ENCODE measurements at places on chromosomes 6 and 20.

DNA sequence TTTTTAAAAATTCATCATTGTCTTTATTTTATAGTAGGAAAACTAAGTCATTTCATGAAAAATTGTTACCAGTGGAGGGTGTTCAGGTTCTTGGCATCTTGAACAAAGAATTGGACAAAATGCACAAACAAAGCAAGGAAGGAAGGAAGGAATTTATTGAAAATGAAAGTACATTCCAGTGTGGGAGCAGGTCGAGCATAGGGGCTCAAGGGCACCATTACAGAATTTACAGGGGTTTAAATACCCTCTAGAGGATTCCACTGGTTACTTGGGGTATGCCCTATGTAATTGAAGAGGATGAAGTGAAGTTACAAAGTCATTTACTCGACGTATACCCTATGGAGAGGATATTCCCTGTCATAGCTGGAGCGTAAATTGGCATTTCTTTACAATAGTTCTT is 37.4 kb upstream of the HDAC2 start:
- no peak for DNase-seq

DNA sequence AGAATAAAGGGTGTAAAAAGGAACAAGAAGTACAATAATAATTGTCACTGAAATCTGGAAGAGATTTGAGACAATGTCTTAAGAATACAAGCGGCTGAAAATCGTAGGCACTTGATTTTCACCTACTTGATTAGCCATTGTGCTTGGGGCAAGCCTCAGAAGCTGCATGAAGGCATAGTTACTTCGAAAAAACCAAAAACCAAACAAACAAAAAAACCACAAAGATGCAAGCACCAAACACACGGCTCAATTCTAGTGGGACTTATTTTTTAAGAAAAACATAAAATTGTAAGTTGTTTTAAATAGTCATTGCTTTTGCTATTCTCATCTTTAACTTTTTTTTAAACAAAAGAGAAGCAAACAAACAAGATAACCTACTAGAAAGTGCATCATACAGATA is 235.6 kb downstream of the OGFRL1 start:
- no peak for DNase-seq

DNA sequence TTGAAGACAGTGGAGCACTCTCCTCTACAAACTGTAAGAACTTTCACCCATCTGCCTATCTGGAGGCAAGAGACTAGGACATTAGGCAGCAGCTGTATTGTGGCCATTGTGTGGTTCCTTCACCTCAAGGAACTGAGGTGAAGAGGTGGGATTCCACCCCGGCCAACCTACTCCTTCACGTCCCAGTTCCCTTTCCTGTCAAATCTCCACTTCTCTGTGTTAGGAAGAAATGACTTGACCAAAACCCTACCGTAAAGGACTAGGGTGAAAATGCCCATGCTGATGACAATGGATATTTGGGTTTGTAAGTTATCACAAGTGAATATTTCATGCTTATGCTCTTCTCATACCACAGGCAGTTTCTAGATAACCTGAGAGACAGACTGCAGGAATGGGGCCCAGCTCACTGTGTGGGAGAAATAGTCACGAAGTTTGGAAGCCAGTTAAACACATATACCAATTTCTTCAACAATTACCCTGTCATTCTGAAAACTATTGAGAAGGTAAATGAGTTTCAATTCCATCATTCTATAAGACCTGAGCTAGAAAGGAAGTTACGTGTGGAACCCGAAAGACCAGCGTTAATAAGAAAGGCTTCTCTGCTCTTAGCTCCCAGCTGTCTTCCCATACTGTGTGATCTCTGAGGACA is 86.6 kb downstream of the ECT2L start:
- DNase-seq: no peak

- DNase-seq: no peak
Observed at GRCh38 chr20:18815194-18815942, 1.8 kb downstream of the SCP2D1 start.

- DNase-seq: no peak
Observed at GRCh38 chr20:45409521-45410272, 1.6 kb downstream of the DBNDD2 start.

DNA sequence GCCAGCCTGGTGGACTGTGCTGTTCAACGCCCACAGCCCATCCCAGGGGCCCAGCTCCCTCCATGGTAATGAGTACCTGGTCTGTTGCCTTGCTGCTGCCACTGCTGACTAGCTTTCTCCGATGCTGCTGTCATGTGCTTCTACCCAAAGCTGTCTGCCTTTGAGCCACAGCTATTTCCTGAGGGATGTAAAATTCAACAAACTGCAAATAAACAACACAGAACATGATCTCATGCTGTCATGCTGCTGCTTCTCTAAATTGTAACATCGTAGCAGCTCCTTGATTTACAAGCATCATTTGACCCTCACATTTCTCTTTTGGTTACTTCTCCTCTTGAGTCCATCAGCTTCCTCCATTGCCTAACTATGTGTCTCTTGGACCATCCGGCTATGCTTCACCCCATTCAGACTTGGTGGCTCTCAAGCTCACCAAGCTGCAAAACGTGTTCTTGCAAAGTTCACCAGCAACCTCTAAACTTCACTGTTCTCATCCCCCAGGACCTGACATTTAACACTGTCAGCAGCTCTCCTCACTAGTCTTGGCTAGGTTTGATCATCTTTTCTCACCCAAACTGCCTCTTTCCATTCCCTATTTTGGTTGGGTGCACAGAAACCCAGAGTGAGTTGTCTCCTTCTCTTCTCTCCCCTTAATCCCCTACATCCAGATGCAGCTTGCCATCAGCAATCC is 54.6 kb downstream of the FYN start:
- DNase-seq: no peak

DNA sequence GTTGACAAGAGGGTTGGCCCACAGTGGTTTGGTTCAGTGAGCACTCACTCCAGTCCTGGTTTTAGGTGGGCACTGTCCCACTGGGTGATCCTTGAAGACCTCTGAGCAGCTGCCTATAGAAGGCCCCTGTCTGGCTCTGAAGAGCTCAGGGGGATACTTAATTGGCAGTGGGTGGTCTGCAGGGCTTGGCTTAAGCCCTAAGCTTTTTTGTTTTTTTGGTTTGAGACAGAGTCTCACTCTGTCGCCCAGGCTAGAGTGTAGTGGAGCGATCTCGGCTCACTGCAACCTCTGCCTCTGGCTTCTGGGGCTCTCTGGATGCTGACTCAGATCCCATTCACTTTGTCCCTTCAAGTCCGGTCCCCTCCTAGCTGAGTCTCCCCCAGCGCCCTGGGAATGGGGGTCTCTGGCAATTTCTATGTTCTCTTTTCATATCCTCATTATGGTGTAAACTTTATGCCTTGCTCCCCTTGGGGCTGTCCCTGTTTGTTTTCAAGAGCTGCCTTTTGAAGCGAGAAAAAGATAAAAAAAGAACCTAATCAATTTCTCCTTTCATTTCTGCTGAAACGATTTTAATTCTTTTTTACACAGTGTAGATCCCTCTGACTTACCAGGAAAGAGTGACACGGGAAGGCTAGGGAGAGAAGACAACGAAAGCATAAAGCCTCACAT is 12.2 kb upstream of the KCNG1 start:
- no peak for DNase-seq

DNA sequence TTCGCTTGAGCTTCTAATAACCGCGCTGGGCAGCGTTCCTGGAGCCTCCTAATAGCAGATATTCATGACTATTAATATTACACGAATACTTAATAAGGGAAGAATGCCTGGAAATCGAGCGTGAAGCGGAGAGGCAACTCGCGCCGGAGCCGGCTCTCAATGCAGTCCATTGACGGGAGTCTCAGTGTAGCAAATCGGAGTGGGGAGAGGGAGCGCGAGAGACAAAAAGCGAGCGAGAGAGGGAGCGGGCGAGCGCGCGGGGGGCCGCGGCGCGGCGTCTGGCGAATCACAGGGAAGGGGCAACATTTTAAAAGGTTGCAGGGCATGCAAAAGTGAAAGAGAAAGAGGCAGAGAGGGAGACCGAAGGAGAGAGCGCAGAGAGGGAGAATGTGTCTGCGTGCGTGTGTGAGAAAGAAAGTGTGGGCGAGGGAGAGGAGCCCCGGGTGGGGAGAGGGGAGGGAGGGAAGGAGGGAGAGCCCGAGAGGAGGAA is 2.9 kb downstream of the TFAP2A start:
- no peak for DNase-seq

DNA sequence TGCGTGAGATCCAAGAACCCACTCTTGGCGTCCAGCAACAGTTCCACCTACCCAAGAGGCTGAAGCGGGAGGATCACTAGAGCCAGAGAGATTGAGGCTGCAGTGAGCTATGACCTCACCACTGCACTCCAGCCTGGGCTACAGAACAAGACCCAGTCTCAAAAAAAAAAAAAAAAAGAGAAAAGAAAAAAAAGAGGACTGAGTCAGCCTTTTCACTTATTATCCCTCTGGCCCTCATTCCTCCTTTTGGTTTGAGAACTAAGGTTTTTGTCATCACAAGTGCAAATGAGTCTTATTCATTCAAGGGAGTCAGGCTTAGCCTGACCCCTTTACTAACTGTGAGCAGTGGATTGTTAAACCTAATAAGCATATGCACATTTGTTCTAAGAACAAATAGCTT is 37.9 kb upstream of the JARID2 start:
- no peak for DNase-seq

GRCh38 chr6:147855803-147856482 is 347.5 kb downstream of the SAMD5 start:
- no peak for DNase-seq
